ENCODE measurements at places on chromosomes 6 and 20.

- DNase-seq: no peak
These were observed 77.6 kb downstream of the POPDC3 start for GRCh38 chr6:105102186-105102585.

GRCh38 chr6:159217595-159218275 is 48.5 kb downstream of the FNDC1 start:
- DNase-seq: no peak

DNA sequence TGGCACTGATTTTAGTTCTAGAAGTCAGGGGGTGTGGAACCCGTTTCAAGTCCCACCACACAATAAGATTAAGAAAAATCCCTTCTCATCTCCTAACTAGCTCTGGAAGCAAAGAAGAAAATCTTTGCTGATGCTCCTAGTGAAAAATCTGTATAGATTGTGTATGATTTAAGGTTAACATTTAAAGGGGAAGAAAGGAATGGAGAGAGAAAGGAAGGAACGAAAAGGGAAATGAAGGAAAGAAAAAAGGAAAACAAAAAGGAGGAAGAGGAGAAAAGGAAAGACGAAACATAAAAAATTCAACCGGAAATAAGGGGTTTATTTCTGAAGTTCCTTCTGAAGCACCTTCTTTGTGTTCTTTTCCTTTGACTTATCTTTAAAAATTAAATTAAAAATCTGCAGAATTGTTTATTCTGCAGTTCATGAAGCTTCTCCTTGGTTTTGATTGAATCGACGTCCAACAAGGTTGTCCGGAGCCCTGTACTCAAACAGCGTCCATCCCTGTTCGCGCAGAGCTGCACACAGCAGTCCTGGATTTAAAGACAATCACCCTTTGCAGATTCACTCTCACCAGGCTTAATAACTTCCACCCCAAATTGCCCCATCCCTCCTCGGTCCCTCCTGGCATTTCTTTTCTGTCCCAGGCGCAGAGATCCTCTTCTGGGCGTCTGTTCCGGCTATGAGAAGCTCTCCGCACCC is 1.6 kb upstream of the TFAP2B start:
- DNase-seq: no peak

DNA sequence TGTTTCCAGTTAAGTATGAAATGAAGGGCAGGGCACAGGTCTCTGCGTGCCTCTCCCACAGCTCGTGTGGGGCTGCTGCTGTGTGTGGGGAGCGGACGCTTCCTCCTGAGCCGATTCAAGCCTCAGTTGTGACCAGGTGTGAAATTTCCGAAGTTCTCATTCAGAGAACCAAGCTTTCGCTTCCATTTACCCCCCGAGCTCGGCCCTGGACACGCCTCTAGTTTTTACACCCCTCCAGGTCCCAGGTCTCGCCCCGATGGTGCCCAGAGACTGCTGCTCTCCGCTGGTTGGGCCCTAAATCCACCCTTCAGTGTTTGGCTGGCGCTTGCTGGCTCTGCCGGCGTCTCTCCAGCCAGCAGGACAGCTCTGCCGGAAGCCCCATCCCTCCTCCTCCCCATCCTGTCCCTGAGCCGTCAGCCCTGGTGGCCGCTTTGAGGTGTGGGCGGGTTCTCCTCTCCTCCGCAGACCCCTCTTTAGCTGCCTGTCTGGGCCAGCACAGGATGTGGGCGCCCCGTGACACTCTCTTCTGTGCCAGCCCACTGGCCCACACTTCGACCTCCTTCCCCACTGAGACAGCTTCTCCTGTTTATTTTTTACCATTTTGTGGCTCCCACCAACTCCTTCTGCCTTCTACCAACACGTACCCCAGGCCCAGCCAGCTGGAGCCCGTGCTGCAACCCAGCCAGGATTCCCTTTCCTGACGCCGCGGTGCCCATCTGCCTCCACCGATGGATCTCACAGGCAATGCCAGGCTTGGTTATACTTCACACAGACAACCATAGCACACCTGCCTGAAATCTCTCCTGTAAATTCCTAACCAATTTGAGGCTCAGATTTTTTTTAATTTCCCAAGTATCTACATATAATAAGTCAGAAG is 142.8 kb downstream of the DLL1 start:
- DNase-seq: peak; percentile 78

DNA sequence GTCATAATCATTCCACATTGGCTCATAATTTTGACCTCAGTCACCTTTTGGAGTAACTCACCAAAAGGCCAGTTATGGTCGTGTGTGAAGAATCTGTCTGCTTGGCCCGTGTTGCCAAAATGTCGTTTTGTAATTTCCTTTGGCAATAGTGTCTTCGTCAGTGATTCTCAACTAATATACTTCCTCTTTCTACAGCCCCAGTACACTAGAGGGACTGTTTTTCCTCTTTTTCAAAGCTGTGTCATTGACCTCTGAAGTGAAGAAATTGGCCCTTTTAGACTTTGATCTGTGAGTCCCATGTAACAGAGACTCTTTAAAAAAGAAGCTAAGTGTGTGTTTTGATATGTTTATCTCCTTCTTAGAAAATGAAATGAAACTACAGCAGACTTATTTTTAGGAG is 5.2 kb downstream of the FOXO3 start:
- no peak for DNase-seq

GRCh38 chr6:117352466-117353081 is 73.2 kb downstream of the ROS1 start:
- no peak for DNase-seq

DNA sequence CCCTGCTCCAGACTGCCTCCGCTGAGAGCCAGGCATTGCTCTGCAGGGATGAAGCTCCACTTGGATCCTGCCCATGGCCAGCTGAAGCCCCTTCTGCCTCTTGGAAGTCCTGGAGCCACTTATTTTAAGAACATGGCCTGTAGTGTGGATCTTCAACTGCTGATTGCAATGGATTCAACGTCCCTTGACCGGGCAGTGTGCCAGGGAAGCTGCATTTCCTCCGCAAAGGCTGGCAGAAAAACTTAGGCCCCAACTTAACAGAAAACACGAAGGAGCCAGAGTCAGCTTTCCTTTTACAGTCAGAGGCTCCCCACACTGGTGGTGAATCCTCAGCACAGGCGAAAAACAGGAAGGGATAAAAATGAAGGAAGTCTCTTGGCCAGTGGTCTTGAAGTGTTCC is 26.3 kb upstream of the FOXQ1 start:
- DNase-seq: no peak

- DNase-seq: no peak
These were observed 51.2 kb upstream of the RANBP9 start for GRCh38 chr6:13762611-13763441.

Measured in activated gamma-delta T cell treated with Interleukin-2 at 50 U/mL for 16 hours (primary cell).